ENCODE measurements at places on chromosomes 5 and 9.

DNA sequence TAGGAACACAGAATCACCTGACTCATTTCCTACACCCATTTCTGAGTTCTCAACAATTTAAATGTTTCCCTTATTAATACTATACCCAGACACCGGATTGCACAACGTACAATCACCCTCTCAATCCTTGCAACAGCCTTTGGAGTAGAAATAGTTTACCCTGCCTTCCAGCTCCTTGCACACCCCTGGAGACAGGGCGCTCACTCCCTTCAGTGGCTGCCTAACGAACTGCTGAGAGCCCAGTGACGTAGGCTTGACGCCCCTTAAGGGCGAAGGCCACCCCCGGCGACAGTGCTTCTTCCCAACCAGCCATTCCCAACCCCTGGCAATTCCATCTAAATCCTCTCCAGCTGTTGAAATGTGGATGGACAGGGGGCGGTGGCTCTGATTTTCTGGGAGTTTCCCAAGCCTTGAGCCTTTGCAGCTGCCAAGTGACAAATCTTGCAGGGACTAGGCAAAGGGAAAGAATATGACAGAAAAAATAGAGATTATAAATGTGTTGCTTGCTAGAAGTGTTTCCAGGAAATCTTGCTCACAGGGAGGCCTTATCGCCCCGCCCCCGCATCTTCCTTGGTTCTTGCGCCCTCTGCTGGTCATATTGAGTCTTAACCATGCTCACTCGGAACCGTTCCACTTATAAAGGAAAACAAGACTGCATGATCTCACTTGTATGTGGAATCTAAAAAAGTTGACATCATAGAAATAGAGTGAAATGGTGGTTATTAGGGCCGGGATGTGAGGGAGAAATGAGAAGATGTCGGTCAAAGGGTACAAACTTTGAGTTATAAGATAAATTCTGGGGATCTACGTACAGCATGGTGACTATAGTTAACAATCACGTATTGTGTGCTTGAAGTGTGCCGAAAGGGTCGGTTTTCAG, 7.6 kb upstream of the BARX1 start:
- DNase-seq = peak; percentile 81

GRCh38 chr5:171155621-171156020, 153.4 kb upstream of the TLX3 start:
- DNase-seq = no peak

- DNase-seq = peak; percentile 98
Observed at GRCh38 chr5:56350597-56351170, 117.6 kb upstream of the ANKRD55 start.

DNA sequence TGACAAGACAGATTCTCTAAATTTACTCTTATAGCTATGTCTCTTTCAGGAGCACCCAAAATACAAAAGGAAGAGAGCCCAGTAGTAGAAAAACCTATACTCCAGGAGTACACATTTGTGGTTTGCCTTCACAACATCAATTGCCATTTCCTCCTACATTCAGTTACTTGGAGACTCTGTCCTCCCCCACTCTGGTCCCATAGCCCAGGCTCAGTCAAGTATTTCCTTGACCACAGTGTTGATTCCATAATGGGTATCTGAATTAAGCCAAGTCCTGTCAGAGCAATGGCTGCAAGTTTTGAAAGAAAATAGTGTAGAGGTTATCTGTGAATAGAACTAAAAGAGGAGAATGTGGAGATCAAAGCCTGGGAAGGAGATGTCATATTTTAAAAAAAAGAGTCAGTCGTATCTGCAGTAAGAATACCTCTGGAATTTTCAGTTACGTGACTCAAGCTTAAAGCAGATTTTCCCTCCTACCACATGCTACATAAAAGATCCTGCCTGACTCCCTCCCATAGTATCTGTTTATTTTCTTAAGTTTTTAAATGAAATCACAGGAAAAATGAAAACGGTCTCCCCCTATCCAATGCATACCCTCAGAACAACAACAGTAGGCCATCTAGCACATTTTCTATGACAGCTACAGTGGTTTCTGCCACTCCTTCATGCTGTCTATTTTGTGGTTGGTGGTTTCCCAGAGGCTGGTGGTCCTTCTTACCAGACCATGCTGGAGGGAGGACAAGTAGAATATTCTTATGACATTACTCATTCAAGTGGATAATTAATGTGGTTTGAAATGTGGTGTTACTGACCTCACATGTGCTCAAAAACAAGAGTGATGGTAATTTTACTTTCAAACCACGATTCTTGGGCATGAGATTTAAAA, 249.7 kb upstream of the TMEM161B start:
- DNase-seq = no peak

DNA sequence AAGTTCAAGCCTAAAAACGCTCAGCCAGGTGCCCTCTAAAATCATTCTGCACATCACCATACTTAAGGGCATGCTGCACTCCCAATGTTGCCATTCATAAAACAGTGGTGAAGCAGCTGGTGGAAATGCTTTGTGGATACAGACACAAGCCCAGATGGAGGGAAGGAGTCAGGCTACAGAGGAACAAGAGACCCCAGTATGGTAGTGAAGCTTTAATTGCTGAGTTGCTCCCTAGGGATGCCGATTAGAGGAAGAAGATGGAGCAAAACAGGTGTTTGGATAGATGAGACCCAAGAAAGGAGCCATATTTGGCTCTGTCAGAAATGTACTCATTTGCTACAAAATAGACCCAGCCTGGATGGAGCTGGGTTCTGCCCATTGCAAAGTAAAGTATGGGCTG, 230.5 kb downstream of the NSG2 start:
- DNase-seq = no peak

DNA sequence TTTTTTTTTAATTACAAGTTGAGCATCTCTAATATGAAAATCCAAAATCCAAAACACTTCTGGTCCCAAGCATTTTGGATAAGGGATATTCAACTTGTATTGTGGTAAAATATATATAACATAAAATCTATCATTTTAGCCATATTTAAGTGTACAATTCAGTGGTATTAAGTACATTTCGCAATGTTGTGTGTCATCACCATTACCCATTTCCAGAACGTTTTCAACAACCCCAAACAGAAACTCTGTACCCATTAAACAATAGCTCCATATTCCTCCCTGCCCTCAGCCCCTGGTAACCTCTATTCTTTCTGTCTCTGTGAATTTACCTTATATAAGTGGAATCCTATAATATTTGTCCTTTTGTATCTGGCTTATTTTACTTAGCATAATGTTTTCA, 24.9 kb downstream of the TICAM2 start:
- no peak for DNase-seq

GRCh38 chr5:74054139-74054538, 428.1 kb downstream of the ARHGEF28 start:
- no peak for DNase-seq

DNA sequence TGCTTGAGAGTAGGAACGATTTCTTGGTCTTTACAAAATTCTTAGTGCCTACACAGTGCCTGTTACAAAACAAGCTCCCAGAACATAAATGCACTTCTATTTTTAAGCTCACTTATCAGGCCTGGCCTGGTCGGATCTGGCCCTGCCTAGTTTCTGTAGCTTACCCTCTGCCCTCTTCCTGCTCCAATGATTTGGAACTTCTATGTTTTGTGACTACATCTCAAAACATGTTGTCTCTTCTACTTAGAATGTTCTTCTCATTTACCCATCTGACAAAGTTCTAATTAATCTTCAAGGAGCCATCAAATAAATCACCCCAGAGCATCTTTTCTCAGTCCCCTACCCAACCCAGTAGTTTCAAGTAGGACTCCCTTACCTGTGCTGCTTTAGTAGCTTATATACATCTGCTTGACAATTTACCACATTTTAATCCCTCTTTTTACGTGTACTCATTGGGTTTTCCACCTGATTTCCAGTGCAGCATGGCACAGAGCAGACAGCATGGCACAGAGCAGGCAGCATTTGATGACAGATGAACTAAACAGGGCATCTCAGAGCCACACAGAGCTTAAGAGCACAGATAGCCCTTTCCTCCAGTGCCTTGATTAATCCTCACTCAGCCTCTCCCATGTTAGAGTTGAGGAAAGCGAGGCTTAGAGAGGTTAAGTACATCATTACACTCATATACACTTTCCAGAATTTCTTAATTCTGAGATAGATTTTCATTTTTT, 171.9 kb downstream of the MAPKAP1 start:
- DNase-seq = no peak

DNA sequence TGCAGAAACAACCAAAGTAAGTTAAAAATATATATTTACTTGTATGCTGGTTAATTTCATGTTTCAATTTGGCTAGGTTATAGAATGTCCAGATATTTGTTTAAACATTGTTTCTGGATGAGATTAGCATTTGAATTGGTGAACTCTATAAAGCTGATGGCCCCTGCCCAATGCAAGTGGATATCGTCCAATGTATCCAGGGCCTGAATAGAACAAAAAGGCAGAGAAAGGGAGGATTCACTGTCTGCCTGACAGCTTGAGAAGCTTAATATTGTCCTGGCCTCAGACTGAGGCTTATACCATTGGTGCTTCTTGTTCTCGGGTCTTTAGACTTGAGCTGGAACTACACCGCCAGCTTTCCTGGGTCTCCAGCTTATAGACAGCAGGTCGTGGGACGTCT, 446.7 kb upstream of the ACTBL2 start:
- DNase-seq = no peak

GRCh38 chr9:34233672-34234071, 54.8 kb downstream of the UBAP1 start:
- no peak for DNase-seq

- DNase-seq = no peak
Observed at GRCh38 chr5:67246108-67246507, 49.5 kb upstream of the CD180 start.

DNA sequence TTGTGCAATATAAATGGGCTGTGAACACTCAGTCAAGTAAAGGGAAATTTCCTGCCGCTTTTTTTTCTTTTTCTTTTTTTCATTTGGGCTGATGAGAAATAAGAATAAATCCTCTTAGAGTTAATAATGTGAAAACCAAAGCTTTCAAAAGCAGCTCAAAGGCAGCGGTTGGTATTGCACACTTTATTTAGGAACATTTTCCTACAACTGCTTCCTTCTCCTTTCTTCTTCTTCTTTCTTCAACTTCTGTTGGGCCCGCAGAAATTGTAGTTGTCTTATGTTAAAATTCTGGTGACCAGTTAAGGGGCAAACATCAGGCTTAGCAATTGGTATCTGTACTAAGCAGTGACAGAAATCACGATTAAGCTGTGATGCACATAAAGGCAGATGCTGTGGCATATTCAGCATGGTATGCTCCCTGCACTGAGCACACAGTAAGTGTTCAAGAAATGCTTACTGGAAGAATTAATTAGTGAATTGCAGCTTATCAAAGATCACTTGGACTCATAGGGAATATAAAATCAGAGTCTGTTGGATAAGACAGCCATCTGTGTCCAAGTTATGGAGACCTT, 85.4 kb downstream of the ANKRD55 start:
- DNase-seq = no peak

GRCh38 chr9:97045300-97045699, 6.4 kb upstream of the CTSV start:
- no peak for DNase-seq

DNA sequence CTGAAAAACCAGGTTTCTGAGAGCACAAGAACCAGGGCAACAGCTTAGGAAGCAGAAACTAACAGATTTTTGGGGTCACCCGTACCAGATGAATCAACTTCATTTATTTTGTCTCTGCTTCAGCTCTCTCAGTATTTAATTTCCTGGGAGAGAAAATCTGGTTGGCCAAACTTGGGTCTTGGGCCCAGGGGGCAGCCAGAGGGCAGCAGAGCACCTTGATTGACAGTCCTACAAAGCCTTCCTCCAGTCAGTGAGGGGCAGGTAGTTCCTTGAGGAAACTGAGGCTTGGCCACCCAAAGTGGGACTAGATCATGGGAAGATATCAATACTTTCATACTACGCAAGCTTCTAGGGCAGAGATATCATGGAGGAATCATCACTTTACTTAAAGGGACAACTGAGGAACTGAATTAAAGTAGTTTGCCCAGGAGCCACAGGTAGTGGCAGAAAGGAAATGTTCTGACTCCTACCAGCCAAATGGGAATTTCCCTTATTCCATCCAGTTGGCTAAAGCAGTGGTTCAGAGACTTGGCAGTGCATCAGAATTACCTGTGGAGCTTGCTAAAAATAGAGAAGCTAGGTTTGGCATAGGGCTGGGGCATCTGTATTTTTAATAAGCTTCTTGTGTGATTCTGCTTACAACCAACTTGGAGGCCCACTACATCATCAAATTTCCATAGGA, 21.5 kb upstream of the ARHGAP26 start:
- peak; percentile 66 for DNase-seq

DNA sequence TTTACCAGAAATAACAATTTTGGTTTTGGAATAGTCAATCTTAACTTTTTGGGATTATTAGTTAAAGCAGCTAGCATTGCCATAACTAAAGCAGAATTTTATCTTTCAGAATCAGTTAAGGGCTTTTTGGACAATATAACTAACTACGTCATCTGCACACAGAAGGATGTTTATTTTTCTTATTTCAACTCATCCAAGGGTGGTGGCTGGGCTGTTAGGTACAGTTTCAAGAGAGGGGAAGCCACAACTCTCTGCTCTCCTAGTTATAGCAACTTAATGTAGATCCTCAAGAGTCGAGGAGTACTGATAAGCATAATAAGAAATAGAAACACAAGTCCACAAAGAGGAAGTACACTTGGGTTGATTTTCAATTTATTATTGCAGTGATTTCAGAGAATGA, 65.6 kb downstream of the ANKRD55 start:
- DNase-seq = no peak

- peak; percentile 53 for DNase-seq
Observed at GRCh38 chr9:104905153-104905901, 22.6 kb downstream of the ABCA1 start.

GRCh38 chr9:94805585-94805984, 79.1 kb downstream of the AOPEP start:
- DNase-seq = no peak

GRCh38 chr9:11352612-11353011, 739.8 kb upstream of the PTPRD start:
- DNase-seq = no peak

- no peak for DNase-seq
Observed at GRCh38 chr5:100877274-100877673, 25.8 kb downstream of the ST8SIA4 start.

DNA sequence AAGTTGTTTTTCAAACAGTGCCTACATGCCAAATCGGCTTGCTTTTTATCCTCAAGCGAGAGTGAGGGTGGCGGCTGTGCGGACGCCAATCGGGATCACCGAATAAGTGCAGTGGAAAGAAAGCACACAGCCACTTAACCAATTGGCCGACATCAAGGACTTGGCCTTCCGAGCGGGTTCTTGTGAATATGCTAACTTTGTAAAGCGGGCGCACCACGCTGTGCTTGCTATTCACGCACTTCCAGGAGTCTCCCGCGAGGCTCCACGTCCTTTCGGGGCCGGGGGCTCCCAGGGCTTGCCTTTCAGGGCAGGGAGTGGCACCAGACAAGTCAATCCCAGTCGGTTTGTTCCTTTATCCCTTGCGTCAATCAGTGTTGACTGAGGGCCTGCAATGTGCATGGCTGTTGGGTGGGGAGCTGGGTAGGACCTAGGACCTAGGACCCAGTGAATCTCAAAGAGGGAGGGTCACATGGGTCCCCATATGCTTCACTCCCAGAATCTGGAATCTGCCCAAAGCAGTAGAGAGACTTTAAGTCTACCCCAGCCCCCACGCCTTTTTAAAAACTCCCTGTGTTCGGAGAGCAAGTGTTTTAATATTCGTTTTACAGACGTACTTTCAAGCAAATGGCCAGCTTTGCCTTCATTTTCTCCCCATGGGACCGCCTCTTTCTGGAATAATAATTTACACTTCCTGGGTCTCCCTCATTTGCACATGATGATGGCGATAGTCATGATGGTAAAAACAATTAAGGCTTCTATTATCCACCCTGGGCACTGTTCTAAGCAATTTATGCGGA, 2.0 kb upstream of the GCNT4 start:
- peak; percentile 81 for DNase-seq

GRCh38 chr9:115132648-115133047, 14.7 kb upstream of the TNC start:
- no peak for DNase-seq
